Fibroblast of lung (primary cell): ENCODE measurements at places on chromosomes 2 and 18. TPM values are rescaled to one million over a fixed set of nuclear protein-coding genes. Genes with fewer than 3 reads are reported as not detected.

DNA sequence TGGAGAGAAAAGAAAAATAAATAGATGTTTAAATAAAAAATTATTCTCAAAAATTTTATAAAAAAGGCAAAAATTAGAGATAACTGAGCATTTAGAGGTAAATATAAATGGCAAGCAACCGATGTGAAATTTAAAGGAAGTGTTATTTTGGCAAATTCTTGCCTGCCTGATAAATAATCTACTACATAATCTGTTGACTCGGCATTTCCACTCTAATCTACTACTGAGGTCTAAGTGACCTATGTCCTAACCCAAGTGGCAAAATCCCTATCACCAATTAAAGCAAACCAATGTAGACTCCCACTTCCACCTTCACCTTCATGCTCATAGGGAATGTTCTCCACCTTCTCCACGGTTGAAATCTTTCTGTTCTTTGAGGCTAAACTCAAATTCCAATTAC, 1124.1 kb upstream of the CDH2 start:
- no peak for DNase-seq

DNA sequence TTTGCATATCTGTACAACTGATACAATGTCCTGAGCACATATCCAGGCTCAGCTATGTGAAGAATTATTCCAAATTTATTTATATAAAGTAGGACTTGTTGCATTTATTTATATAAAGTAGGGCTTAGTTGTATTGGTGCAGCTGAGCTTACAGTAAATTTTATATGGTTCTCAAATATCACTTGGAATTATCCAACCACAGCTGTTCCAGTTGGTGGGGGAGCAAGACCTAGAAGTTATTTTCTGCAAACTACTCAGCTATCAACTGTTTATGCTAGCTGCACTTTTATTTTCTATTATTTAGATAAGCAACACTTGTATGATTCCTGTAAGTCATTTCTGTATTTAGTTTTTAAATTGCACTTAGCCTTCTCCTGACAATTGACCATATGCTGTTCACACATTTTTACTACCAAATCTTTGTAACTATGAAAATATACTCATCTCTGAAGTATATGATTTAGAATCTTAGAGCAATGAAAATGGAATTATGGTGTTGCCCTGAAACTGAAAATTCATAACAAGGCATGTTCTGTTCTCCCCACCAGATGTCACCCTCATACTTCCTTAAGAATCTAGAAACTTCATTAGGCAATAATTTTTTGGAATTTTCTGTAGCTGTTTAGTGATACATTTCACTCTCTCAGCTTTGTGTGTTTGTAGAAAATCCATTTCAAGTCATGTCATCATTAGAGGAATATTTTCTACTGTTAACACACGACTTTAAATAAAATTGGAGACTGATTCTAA, 157.0 kb upstream of the CBLN2 start:
- peak; percentile 15 for DNase-seq

DNA sequence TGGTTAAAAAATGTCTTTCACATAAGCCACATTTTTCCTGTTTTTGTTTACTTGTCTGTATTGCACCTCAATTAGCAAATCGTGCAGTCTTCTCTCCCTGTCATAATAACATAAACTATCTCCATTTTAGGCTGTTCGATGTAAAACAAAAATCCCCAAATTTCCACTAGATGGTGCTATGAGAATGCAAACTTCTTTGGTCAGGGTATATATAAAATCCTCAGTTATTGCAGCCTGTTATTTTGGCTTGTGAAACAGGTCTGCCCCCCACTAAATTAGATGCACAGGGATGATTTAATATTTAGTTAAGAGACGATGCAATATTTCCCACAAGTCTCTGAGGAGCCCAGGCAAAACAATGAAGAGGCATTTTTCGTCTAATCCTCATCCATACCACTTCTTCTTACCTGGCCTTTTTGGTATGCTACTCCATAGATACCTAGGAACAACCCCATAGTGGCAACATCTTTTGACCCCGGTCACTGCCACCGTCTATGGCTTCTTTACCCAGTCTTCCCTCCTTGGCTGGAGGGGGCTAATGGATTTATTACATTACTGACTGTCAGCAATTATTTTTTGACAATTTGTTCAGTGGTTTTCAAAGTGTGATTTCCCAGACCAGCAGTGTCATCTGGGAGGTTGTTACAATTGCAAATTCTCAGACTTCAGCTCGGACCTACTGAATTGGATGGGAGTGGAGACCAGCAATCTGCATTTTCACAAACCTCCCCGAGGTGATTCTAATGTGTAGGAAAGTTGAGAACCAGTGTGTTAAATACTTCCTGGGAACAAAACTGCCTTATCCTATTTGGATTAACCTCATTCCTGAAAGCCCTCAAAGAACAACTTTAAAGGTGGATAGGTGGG, 117.4 kb upstream of the CWC22 start:
- peak; percentile 81 for DNase-seq

- DNase-seq, result peak; percentile 4
Observed at GRCh38 chr2:204860274-204860673, 315.0 kb downstream of the PARD3B start.

DNA sequence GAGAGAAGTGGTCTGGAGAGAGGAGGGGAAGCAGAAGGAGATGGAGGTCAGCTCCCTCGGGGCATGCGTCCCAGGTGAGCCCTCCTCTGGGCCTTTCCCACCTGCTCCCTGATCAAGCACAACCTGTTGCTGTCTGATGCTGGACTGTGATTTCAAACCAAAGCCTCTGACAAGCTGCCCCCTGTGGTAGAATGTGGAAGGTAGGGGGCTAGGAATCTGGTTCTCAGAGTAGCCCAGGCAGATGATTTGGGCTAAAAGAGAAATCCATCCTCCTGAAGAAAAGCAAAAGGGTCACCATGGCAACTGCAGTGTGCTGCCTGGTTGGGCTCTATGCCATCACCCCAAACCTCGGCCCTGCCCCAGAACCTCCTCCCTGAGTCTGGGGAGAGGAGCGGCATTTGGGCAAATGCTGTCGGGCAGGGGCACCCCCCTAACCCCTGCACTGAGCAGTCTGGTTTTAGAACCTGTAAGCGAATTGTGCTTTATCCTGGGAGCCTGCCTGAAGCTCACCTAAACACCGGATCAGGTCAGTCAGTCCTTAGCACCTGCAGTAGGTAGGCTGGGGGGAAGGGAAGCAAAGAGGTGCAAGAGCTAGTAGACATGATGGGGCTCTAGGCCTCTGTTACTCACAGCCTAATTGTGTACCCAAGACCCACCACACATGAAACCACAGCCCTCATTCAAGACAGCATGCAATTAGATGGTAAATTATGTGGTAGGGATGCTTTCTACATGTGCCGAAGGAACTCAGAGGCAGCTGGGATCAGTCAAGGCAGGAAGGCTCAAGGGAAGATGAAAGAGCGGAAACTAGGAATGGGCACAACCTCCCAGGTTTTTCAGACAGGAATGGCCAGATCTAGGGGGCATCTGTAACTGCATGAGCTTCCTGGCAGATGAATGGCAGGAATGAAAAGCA, 83.5 kb downstream of the DNMT3A start:
- no peak for DNase-seq

DNA sequence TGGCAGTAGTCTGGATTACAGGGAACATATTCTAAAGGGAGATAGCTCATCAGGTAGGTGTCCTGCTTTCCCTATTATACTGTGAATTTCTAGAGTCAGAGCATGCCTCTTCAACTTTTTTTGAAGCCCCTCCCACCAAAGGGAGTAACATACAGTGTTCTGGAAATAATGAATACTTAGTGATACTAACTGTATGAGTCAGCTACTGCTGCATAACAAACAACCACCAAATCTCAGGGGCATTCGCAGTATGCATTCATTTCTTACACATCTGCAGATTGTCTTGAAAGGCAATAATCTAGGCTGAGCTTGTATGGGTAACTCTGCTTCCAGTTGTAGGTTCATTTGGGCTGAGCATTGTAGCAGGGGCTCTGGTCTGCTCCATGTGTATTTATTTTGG, 409.7 kb upstream of the SPRED2 start:
- DNase-seq, result no peak

DES gene
- 34.7 and 69.3 TPM in 2 replicates for total RNA-seq

MBD2 gene
- 17.2 and 43.8 TPM in 2 replicates for total RNA-seq

POTEJ gene
- not detected in 2 replicates for total RNA-seq

LAMA3 gene
- 8.5 and 13.2 TPM in 2 replicates for total RNA-seq
